ENCODE measurements at places on chromosomes 6 and 20. TPM values are rescaled to one million over a fixed set of nuclear protein-coding genes. Genes with fewer than 3 reads are reported as not detected.

DNA sequence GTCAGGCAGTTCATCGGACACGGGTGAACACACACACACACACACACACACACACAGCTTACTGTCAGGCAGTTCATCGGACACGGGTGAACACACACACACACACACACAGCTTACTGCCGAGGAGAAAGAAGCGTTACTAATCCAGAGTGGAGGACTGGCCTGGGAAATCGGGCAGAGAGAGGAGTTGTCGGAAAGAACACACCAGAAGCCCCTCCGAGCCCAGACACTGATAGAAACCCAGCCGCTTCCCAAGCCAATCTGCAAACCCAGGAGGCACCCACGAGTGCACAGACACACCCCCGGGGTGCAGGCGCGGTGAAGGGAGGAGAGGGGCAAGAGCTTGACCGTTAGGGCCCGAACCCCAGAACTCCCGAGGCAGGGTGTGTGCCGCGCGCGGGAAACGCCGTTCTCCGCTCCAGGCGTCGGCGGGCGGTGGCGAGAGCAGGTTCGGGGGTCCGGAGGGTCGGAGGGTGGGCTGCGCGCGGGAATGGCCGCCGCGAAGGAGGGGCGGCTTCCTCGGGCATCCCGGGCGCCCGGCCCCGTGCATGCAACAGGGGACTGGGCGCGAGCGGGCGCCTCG is 636 bp downstream of the ELOVL2 start:
- DNase-seq, result peak; percentile 44

- no peak for DNase-seq
Measured at GRCh38 chr20:32917191-32917950, 58.6 kb downstream of the EFCAB8 start.

GRCh38 chr6:87393026-87393622 is 14.6 kb upstream of the CFAP206 start:
- no peak for DNase-seq

GRCh38 chr6:166036316-166037095 is 131.1 kb downstream of the TBXT start:
- DNase-seq, result no peak

DNA sequence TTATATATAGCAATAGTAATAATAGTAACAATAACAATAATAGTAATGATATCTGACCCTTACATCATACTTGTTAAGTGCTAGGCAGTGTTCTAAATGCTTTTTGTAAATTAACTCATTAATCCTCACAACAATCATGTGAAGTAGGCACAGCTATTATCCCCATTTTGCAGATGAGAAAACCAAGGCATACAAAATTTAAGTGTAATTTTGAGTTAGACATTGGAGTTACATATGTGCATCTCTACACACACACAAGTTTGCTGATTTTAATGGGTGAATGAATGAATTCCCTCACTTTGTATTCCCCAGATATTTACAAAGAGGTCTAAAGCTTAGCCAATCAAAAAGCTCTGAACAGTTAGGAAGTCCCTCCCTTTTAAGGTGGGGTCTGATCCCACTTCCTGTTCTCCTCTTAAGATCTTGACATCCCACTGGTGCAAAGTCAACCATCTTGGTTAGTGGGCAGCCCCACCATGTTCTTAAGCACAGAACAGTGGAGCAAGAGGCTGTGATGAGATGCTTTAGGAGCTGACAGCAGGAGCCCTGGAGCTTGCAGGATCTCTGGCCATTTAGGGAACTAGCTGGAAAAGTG is 85.3 kb upstream of the FOXP4 start:
- DNase-seq, result no peak

DNA sequence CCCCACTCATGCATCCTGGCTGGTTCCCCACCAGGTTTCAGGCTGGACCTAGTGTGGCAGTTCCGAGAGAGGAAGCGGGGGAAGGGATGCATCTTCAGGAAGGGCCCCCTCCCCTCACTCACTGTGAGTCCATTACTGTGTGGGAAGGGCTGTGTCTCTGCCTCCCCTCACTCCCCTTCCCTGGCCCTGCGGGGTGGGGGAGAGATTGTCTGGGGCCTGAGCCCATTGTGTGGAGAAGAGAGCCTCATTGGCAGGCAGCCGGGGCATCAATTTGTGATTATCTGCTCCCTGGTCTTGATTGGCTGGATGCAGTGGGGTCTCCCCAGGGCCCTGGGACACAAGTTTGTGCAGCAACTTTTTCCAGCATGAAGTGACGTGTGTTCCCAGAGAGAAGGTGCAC is 4.1 kb upstream of the MYT1 start:
- no peak for DNase-seq

- DNase-seq, result no peak
Measured at GRCh38 chr6:142009647-142010046, 123.1 kb upstream of the GJE1 start.

DNA sequence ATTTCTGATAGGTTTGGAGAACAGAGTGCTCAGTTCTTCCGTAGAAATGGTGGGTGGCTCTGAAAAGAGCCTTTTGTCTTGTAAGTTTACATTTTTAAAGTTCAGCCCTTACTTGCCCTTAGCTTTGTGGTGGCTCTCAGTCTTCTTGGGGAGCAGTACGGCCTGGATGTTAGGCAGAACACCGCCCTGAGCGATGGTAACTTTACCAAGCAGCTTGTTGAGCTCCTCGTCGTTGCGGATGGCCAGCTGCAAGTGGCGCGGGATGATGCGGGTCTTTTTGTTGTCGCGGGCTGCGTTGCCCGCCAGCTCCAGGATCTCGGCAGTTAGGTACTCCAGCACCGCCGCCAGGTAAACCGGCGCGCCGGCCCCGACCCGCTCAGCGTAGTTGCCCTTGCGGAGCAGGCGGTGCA is 19.5 kb downstream of the OR2B2 start:
- DNase-seq, result no peak

The LY6G6C gene
- not detected for total RNA-seq

The BPI gene
- total RNA-seq, result not detected

The SAPCD1 gene
- total RNA-seq, result 2.2 TPM

The BPIFB2 gene
- total RNA-seq, result not detected

The CDH26 gene
- 0.29 TPM for total RNA-seq

The PRDM1 gene
- 2.7 TPM for total RNA-seq

The EYS gene
- total RNA-seq, result not detected

The CDSN gene
- total RNA-seq, result not detected
